RWPE1 (cell line): ENCODE measurements at places on chromosomes 2 and 18.

DNA sequence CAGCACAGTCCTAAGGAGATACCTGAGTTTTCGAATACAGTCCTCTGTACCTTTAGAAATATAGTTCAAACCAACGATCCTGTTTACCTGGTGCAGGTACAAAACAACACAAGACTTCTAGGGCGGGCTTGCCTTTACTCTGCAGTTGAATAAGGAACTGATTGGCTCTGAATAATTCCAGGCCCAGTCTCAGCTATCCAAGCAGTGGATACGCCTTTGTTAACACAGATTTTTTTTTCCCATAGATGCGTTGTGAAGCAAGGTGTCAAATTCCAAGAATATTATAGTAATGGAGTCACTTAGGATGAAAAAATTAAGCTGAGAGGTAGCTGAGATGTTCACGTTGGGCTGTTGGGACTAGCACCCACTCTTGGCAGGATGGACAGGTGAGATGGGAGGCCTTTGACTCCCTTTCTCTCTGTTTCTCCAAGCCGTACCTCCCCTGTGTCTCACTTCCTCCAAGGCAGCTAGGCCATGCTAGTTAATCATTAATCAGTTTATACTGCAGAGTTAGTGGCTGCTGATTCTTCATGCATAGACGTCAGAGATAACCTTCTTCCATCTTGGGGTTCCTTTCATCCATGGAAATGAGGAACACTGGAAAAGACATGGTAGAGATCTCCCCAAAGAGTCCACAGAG, 380.8 kb upstream of the ACVR2A start:
- DNase-seq: no peak

DNA sequence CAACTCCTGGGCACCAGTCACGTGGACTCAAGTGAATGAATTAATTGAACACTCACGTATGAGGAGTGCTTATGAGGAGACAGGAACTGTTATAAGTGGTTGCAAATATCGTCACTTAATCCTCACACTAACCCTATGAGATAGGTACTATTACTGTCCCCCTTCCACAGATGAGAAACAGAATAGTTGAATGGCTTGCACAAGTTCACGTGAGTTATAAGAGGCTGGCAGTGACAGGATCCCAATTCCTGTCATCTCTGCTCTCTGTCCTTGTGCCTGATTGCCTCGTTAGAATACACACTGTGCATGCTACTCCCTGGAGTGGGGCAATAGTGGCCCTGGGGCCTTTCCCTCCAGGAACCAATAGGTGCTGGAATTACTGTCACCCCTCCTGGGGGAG, 253.5 kb downstream of the DYSF start:
- no peak for DNase-seq

DNA sequence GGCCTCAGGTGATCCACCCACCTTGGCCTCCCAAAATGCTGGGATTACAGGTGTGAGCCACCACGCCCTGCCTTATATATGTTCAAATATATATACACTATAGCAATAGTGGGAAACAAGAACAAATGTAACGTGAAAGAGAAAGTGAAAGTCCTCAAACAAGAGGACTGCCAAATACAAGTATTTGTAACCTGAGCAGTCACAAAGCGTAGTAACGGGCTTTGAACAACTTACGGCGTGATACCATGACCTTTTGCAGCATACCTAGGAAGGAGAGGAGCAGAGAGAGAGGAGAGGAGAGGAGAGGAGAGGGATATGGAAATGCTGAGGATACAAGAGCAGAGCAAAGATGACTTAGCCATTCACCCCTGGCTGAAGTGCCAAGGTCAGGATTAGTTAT, 113.8 kb upstream of the RGPD4 start:
- DNase-seq: no peak

- peak; percentile 46 for DNase-seq
Measured at GRCh38 chr2:217331523-217332416, 471.9 kb upstream of the TNP1 start.

DNA sequence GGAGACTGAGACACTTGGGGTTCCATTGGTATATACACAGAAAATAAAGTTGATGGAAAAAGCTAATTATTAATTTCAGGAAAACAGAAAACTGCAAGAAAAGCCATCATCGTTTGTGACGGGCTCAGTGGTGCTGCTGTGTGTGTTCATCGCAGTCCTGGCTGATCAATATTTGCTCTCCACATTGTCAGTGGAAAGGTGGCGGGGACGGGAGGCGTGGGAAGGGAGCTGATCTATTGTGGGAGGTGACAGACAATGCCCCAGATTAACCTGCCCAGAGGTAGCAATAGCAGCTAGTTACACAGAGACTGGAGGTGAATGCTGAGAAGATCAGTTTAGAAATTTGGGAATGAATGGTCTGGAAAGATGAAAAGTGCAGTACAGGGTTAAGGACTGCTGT, 50.0 kb upstream of the CTDP1 start:
- DNase-seq: no peak

GRCh38 chr2:233801357-233802131, 23.4 kb downstream of the MROH2A start:
- peak; percentile 20 for DNase-seq

GRCh38 chr2:70418514-70418913, 116.6 kb upstream of the FAM136A start:
- no peak for DNase-seq

- peak; percentile 61 for DNase-seq
Measured at GRCh38 chr18:31513189-31513935, 15.4 kb downstream of the DSG2 start.

GRCh38 chr18:22230471-22230945, 61.1 kb downstream of the GATA6 start:
- DNase-seq: peak; percentile 30

DNA sequence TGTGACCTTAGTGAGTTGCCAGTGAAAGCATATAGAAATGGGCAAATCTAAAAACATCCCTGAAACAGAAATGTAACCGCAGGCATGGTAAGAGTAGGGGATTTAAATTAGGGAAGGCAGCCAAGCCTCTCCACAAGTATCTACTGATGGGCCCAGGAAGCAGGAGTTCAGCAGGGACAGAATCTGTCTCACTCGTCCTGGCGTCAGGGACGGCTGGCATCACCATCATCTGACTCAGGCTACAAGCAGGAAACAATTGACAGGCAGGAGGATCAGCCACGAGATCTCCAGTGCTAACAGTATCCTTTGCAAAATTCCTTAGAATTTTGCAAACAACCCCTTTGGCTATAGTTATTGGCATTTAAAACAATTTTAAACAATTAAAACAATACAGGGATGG, 61.3 kb downstream of the SMAD4 start:
- DNase-seq: no peak

DNA sequence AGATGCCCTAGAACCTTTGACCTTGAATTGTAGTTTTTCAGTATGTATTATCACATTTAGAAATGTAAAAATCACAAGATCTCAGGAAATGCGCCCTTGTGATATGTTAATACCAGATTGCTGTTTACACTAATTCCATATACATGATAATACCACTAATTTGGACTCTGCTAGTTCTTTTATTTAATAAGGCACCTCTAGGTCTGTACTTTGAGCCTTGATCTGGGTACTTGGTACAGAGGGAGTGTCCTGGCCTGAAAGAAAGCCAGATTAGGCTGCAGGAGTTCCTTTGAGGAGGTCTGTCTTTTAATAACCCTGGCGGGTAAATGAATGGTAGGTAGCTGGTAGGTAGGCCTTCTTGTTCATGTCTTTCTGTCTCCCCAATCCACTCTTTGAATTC, 26.3 kb downstream of the PLEKHA3 start:
- DNase-seq: no peak

DNA sequence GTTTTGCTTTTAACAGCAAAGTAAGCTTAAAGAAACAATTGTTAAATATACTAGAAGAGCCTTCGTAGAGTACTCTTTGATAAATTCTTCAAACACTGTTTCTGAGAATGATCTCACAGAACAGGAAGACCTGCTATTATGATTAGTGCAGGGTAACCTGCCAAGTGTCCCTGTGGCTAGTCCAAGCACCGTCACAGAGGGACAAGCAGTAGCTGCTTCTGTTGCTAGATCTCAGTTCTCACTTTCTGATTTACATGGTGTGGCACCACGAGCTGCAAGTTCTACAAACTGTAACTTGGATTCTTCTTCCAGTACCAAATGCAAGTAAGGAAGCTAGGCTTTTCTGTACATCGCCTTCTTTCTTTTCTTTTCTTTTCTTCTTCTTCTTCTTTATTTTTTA, 121.5 kb downstream of the PIEZO2 start:
- no peak for DNase-seq

GRCh38 chr2:46537624-46538295, 58.4 kb downstream of the TMEM247 start:
- DNase-seq: no peak

DNA sequence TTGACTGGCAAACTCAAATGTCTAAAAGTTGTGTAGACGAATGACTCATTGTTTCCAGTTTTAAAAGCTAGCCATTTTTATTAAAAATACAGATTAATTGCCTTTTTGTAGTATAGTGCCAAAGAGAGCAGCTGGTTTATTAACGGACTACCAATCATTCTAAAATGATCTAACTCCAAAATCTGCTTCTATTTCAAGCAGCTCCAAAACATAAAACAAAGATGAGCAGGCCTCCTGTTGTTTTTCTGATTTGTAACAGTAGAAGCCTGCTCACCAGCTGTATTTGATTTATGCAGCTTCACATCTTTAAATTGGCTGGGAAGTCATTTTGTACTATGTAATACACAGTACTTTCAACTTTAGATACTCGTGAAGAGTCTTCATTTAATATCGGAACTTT, 171.8 kb downstream of the UBR3 start:
- DNase-seq: no peak

DNA sequence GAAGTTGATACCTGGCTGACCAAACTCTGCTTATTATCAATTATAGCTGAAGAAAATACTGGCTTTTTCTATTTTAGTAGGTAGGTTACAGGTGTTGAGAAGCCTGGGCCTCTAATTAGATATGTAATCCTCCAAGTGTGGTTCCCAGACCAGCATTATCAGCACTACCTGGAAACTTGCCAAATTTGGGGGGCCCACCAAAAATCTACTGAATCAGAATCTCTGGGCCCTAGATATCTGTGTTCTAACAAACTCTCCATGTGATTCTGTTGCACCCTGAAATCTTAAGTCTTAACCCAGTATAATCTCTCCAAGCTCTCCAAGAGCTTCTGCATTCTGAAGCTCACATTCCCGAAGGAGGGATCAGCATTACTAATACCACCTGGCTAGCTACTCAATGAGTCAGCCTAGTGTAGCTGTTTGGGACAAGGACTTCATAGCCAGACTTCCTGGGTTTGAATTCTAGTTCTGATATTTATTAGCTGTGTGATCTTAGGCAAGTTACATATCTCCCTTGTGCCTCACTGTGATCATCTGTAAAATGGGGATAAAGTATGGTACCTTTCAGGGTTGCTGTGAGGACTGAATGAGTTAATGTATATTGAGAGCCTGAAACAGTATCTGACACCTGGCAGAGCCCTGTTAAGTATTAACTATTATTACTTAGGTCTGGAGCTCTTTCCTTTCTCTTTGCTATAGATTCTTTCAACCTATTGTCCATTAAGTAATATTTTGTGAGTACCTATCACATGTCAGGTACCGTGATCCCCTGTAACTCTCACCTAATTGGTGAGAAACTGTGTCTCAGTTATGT, 94.1 kb upstream of the CD302 start:
- peak; percentile 49 for DNase-seq

DNA sequence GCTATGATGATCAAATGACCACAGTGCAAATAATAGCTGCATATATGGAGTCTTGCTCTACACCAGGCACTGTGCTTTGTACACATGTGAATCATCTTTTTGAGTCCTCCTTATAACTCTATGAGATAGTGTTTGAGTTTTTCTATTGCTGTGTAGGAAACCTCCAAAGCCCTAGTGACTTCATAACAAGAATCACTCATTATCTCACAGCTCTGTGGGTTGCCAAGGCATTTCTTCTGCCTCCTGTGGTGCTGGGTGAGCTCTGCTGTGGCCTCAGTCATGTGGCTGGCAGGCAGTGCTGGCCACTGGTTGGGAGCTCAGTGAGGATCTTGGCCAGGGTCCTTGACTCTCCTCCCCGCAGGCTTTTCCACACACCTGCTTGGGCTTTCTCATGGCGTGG, 153.4 kb downstream of the CAPN13 start:
- no peak for DNase-seq

- DNase-seq: no peak
Measured at GRCh38 chr2:42068571-42069178, 20.9 kb downstream of the PKDCC start.

DNA sequence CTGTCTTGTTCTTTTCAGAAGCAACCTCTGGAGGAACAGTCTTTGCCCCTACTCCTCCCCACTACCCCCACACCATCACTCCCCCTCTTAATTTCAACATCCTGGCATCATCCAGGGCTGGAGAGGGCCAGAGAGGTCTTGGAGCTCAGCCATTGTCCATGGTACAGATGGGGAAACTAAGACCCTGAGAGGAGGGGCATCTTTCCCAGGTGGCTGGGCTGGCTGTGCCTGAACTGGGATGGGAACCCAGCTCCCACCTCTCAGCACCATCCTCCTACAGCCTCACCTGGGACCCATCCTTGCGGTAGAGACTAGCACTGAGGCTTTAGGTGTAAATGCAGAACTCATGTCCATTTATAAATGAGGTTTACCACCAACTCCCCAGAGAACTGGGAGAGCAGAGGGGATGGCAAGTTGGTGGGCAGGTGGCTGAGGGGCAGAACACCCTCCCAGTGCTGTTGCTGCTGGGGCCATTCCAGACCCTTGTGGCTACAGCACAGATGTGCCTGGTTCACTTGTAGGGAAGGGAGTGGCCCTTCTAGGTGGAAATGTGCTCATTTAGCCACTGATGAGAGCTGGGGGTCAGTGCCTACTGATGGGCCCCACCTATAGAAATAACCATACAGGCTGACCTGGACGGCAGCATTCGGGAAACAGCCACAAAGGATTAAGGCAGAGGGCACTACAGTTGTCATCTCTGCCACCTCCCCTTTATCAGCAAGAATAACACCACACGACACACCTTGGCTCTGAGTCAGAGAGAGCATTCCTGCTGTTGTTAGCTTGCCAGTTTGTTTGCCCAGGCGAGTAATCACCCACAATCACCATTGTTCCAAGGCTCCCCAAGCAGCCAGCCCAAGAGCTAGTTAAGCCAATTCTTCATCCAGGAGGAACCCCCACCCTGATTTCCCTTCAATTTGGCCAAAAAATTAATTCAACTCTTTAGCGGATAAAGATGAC, 2.1 kb downstream of the MLPH start:
- peak; percentile 83 for DNase-seq

DNA sequence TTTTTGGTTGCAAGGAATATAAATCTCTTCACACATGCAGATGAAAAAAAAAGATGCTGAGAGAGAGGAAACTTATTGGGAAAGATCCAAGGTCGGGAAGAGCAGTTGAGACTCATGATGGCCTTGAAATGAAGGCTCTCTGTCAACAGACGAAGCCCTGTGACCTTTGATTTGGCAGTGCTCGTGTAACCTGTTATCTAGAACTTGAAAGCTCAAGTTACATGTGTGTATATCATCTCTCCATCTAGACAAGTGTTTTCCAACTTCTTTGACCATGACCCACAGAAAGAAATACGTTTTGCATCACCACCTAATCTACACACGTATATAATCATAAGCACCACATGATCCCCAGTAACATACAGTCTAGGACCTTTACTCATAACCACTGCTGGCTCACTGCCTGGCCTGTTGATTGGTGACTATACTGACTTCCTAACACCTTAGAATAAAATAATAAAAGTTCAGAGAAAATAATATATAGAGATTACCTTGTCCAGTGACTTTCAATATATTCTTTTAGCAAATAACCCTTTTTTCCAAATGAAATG, 319.0 kb upstream of the PKDCC start:
- DNase-seq: no peak

GRCh38 chr2:128317181-128317898, 1.3 kb downstream of the HS6ST1 start:
- DNase-seq: no peak

- DNase-seq: no peak
Measured at GRCh38 chr2:28904295-28904694, 9.8 kb downstream of the WDR43 start.
